ENCODE measurements at places on chromosomes 12 and 14. TPM values are rescaled to one million over a fixed set of nuclear protein-coding genes. Genes with fewer than 3 reads are reported as not detected.
A peak's percentile ranks its signal among the peaks of the same experiment; 100 is the strongest.

DNA sequence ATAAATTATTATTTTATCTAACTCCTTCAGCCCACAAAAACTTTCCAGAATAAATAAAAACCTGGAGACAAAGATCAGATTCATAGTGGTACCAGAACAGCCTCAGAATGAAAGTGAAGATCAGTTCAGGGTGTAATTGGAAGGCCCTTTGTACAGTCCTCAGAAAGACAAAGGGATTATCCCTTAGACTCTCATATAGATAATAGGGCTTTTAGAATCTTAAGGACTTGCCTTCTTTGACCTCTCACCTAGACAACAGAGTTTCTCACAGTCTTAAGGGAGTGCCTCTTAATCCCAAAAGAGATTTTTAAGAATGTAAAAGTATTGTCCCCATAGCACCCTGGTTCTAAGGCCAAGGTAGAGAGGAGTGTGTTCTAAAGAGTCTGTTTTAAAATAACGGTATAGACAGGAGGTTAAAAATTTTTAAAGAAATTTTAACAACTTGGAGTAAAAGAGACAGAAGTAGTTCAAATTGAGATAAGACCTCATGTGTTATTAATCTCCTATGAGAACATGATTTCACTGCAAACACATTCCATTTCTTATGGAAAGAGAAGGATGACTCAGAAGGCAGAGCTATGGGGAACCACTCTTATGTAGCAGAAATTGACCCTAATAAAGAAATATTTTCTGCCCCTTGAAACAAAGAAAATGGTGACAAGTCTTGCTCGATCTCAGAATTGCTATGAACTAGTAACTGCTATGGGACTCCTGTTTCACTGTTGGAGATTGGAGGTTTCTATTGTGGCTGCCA, 24.2 kb upstream of the NOVA1 start:
- no peak overlapping the region for H3K4me3 ChIP-seq
- no peak for DNase-seq
- no peak overlapping the region for H3K27ac ChIP-seq
- no peaks in the 10 kb centered on the region for H3K36me3 ChIP-seq
- no peaks in the 10 kb centered on the region for H3K27me3 ChIP-seq

CCDC197 gene
- total RNA-seq: not detected

- H3K4me1 ChIP-seq: peaks cover 19% of the 10 kb centered on the region
- peak; percentile 66 for DNase-seq
- peak within 1 kb of the TSS; percentile 68 for H3K4me3 ChIP-seq
- peaks cover 72% of the 10 kb centered on the region for H3K27me3 ChIP-seq
- H3K36me3 ChIP-seq: no peaks in the 10 kb centered on the region
- peak within 1 kb of the TSS; percentile 65 for H3K27ac ChIP-seq
Observed at GRCh38 chr14:37594971-37595808, at the start of the genes FOXA1 and TTC6. Gene FOXA1 (minus strand): TSS chr14:37595249. CDS start chr14:37594972, 277 bp downstream. Gene TTC6 (plus strand): TSS chr14:37595629. CDS start chr14:37622065, 26,436 bp downstream.

- H3K27me3 ChIP-seq: no peaks in the 10 kb centered on the region
- DNase-seq: no peak
- H3K27ac ChIP-seq: no peak overlapping the region
Observed at GRCh38 chr12:30707613-30708342, 12.1 kb upstream of the IPO8 start.

DNA sequence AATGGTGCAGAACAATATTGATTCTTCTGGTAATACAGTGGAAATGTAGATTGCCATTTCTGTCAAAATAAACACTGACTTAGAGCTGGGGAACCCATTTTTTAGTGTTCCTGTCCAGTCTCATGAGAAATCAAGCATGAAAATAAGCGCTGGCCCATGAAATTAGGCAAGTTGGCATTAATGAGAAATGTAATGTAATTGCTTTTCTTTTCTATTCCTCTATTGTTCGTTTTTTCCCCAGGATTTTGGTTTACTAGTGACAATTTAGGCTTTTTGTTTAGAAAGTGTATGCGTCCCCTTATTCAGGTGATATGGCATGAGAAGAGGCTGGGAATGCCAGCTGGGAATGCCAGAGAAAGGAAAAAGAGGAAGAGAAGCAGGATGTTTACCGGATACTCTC, 64.4 kb upstream of the KICS2 start:
- H3K4me1 ChIP-seq: no peaks in the 10 kb centered on the region
- H3K27ac ChIP-seq: no peak overlapping the region
- H3K36me3 ChIP-seq: no peaks in the 10 kb centered on the region

KERA gene
- not detected for total RNA-seq

- H3K4me1 ChIP-seq: peaks cover 11% of the 10 kb centered on the region
- DNase-seq: peak; percentile 70
- no peaks in the 10 kb centered on the region for H3K36me3 ChIP-seq
- no peak overlapping the region for H3K4me3 ChIP-seq
- no peak overlapping the region for H3K27ac ChIP-seq
Observed at GRCh38 chr14:36905272-36905888, 243.7 kb downstream of the PAX9 start.

DNA sequence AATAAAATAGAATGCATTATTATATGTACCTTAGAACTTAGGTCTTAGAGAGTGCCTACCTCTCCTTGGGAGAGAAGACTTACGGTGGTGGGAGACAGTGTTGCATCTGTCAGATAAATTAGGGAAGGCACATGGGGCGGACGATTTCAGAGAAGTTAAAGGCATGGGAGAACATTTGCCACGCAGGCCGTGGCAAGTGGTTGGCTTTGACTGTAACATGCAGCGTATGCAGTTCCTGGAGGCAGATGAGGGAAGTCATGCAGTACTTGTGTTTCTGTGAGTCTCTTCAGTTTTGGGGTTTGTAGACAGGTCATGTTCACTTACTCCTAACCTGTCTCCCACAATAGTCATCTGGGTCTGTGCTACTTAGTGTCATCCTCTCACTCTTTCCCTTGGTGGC, 43.6 kb downstream of the ETV6 start:
- DNase-seq: no peak
- H3K27me3 ChIP-seq: no peaks in the 10 kb centered on the region
- no peaks in the 10 kb centered on the region for H3K36me3 ChIP-seq
- no peak overlapping the region for H3K4me3 ChIP-seq
- peaks cover 8% of the 10 kb centered on the region for H3K4me1 ChIP-seq
- no peak overlapping the region for H3K27ac ChIP-seq

- H3K4me1 ChIP-seq: peaks cover 41% of the 10 kb centered on the region
- DNase-seq: peak; percentile 80
Observed at GRCh38 chr12:14893506-14894250, 8.0 kb upstream of the MGP start.

GRCh38 chr12:31370531-31371255, 44.7 kb upstream of the SINHCAF start:
- peaks cover 6% of the 10 kb centered on the region for H3K4me1 ChIP-seq
- no peak overlapping the region for H3K4me3 ChIP-seq
- no peaks in the 10 kb centered on the region for H3K27me3 ChIP-seq

POC1B gene
- 30.8 TPM for total RNA-seq

DNA sequence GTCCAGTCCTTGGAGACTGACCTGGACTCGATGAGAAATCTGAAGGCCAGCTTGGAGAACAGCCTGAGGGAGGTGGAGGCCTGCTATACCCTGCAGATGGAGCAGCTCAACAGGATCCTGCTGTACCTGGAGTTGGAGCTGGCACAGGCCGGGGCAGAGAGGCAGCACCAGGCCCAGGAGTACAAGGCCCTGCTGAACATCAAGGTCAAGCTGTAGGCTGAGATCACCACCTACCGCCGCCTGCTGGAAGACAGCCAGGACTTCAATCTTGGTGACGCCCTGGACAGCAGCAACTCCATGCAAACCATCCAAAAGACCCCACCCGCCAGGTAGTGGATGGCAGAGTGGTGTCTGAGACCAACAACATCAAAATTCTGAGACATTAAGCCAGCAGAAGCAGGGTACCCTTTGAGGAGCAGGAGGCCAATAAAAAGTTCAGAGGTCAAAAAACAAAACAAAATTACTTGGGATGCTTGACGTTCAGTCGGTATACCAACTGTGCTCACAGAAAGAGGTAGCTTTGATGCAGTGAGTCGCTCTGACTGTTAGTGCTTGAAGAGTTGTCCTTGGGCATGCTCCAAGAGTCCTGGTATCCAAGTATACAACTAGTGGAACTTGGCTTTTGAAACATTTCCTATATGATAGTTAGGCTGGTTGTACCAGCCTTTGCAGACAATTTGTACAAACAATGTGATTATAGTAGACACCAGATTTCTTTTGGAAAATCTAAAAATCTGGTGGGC, 4.8 kb downstream of the MED6 start:
- peaks cover 9% of the 10 kb centered on the region for H3K4me1 ChIP-seq
- DNase-seq: no peak
- H3K4me3 ChIP-seq: no peak overlapping the region
- H3K27ac ChIP-seq: no peak overlapping the region

DNA sequence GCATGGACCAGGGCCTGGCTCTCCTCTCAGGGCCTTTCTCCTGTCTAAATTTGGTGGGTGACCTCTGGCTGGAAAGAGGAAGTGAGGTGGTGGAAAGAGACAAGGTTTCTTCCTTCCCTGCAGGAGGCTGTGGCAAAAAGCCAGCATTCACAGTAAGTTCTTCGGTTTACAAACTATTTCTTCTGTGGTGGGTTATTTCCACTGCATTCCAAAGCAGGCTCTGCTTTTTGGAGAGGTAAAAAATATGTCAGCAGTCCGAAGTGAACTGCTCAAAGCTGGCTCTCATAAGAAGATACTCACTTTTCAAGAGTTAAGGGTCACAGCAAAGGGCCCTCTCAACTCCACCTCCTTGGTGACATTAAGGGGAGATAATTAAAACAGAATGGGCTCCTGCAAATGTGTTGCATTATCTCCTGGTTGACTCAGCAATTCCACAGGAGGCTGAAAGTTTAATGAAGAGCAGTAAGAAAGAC, 48.9 kb upstream of the POC1B start:
- no peak overlapping the region for H3K4me3 ChIP-seq
- peaks cover 53% of the 10 kb centered on the region for H3K4me1 ChIP-seq
- no peak overlapping the region for H3K27ac ChIP-seq
- no peaks in the 10 kb centered on the region for H3K36me3 ChIP-seq
- peak; percentile 73 for DNase-seq

- no peak for DNase-seq
- no peaks in the 10 kb centered on the region for H3K4me1 ChIP-seq
- H3K36me3 ChIP-seq: no peaks in the 10 kb centered on the region
Observed at GRCh38 chr12:51922762-51923505, 15.6 kb downstream of the ACVRL1 start.

COCH gene
- 87.6 TPM for total RNA-seq

- no peak overlapping the region for H3K4me3 ChIP-seq
- H3K27ac ChIP-seq: no peak overlapping the region
Observed at GRCh38 chr14:33026850-33027430, 88.3 kb downstream of the NPAS3 start.

GRCh38 chr12:91205811-91206210, 23.2 kb upstream of the DCN start:
- no peak for DNase-seq
- no peaks in the 10 kb centered on the region for H3K4me1 ChIP-seq
- H3K27me3 ChIP-seq: no peaks in the 10 kb centered on the region
- H3K27ac ChIP-seq: no peak overlapping the region
- H3K36me3 ChIP-seq: no peaks in the 10 kb centered on the region

- H3K4me1 ChIP-seq: no peaks in the 10 kb centered on the region
- H3K4me3 ChIP-seq: no peak overlapping the region
- no peaks in the 10 kb centered on the region for H3K36me3 ChIP-seq
- no peak overlapping the region for H3K27ac ChIP-seq
Observed at GRCh38 chr12:43337571-43338444, 214.2 kb downstream of the ADAMTS20 start.

DNA sequence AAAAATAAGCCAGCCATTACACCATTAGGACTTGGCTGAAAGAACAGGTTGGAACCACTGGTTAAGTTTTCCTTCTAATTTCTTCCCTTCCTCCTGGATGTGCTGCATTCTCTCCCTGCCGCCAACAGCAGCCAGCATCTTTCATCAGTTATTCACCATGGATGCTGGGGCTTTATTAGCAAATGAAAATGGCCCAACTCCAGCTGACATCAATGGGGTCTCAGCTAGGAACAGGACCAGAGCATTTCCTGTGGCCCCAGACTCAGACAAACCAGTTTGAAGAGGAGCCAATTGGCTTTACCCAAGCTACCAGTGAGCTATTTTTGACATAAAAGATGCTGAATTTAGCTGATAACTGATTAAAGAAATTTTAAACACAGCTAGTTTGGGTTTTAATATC, 26.0 kb upstream of the TBX5 start:
- DNase-seq: no peak
- no peak overlapping the region for H3K27ac ChIP-seq
- no peaks in the 10 kb centered on the region for H3K4me1 ChIP-seq
- H3K27me3 ChIP-seq: no peaks in the 10 kb centered on the region

ZDHHC22 gene
- total RNA-seq: 0.60 TPM

DNA sequence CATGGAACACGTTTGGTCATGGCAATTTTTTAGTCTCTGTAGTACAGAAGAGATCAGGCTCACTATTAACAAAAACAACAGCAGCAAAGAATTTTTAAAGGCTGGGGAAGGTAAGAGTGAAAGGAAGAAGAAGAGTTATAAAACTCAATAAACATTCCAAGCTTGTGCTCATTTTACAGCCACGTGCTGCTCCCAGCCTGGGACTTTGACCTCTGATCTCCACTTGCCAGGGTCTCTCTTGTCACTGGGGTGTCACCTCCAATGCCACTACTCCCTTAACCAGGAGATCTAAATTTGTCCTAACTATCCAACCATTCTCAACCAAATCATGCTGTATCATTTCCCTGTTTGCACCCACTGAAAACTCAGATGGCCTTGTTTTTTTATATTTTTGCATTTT, 605.1 kb downstream of the VRK1 start:
- no peak overlapping the region for H3K27ac ChIP-seq
- no peaks in the 10 kb centered on the region for H3K4me1 ChIP-seq
- H3K4me3 ChIP-seq: no peak overlapping the region
- H3K36me3 ChIP-seq: no peaks in the 10 kb centered on the region
- H3K27me3 ChIP-seq: no peaks in the 10 kb centered on the region

DNA sequence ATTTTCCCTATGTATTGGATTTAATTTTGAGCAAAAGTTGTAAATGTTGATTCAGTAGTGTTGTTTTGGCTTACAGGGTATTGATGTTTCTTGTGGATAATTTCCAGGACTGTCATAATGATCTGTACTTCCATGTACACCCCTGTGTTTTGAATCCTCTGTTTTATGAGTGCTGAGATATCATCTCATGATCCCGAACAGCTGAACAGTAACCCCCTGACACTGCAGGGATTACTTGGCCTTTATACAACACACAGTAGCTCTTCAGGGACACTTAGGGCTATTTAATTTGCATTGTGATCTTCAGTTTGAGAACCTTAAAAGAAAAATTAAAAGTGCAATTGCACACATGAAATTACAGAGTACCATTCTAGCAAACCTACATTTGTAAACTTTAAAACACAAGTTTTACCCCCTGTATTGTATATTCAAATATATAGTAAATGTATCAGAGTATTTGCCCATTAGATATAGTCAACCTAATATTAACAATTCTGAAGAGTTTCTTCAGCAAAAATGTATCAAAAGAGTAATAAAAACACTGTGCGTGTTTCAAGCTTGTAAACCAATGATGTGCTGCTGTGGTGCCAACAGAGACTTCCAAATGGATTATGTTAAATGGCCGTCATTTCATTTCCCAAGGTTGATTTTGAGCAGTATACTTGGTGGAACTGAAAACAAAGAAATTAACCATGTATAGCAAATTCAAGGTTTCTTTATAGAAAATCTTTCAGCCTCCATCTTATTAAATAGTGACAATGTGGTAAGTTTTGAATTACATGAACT, 27.9 kb upstream of the MYF6 start:
- H3K4me1 ChIP-seq: peaks cover 8% of the 10 kb centered on the region
- no peak for DNase-seq
- H3K36me3 ChIP-seq: no peaks in the 10 kb centered on the region
- no peak overlapping the region for H3K27ac ChIP-seq
